ENCODE measurements at places on chromosomes 3 and 15.

- no peak for DNase-seq
Measured at GRCh38 chr3:69658514-69659140, 80.6 kb upstream of the MITF start.

GRCh38 chr15:89787944-89788343, 11.8 kb downstream of the MESP2 start:
- no peak for DNase-seq

- DNase-seq: no peak
Measured at GRCh38 chr3:107790612-107791011, 267.9 kb downstream of the BBX start.

DNA sequence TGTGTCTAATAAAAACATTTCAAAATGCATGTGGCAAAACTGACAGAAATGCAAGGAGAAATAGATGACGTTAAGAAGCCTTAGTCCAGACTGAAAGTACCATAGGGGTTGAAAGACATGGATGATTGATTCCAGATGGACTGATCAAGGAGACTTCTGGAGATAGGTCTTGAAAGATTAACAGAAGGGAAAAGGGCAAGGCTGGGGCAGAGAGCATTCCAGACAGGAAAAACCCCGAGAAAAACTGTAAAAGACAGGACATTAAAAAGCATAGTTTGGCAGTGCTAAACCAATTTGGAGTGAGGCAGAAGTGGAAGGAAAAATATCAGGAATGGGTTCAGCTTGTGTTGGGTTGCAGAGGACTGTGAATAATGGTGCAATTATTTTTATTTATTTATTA, 375.2 kb upstream of the SGO1 start:
- DNase-seq: no peak

- no peak for DNase-seq
Measured at GRCh38 chr3:54619531-54619930, 308.3 kb downstream of the LRTM1 start.

- DNase-seq: no peak
Measured at GRCh38 chr3:122365073-122365472, 18.0 kb downstream of the MIX23 start.

GRCh38 chr3:112020674-112021085, 13.9 kb upstream of the TMPRSS7 start:
- no peak for DNase-seq

- no peak for DNase-seq
Measured at GRCh38 chr3:182904164-182904563, 76.2 kb downstream of the DCUN1D1 start.

DNA sequence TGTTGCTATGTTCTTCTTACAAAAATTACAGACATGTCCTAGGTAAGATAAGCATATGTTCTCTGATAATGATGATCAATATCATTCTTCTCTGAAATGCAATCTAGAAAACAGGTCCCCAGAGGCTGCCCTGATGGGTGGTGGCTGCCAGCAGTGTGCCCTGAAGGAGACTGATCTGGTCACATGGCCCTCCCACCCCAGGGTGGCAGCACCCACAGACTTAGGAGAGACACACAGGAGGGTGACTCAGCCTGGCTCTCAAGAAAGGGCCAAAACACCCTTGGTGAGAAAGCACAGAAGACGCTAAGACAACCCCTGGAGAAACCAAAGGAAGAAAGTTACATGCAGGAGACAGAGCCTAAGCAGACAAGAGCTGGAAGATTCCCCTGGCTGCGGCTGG, 203.7 kb downstream of the TJP1 start:
- DNase-seq: no peak

GRCh38 chr15:39690881-39691634, 91.6 kb downstream of the FSIP1 start:
- no peak for DNase-seq

GRCh38 chr15:27249046-27249759, 278.2 kb downstream of the GABRG3 start:
- DNase-seq: no peak

DNA sequence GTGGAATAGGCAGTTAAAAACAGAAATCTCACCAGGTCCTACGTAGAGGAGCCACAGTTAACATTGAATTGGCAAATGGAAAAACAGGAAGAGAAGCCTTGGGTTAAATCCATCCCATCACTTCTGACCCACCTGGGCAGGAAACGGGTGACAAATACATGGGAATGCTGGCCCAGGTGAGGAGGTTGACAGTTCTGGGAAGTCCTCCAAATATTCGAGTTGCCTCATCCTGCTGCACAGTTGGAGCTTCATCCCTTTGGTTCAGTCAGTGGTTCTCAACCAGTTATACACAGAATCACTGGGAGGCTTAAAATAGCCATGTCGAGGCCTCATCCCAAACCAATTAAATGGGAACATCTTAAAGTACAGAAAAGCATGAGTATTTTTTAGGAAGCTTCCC, 5.3 kb downstream of the MYZAP start:
- no peak for DNase-seq

DNA sequence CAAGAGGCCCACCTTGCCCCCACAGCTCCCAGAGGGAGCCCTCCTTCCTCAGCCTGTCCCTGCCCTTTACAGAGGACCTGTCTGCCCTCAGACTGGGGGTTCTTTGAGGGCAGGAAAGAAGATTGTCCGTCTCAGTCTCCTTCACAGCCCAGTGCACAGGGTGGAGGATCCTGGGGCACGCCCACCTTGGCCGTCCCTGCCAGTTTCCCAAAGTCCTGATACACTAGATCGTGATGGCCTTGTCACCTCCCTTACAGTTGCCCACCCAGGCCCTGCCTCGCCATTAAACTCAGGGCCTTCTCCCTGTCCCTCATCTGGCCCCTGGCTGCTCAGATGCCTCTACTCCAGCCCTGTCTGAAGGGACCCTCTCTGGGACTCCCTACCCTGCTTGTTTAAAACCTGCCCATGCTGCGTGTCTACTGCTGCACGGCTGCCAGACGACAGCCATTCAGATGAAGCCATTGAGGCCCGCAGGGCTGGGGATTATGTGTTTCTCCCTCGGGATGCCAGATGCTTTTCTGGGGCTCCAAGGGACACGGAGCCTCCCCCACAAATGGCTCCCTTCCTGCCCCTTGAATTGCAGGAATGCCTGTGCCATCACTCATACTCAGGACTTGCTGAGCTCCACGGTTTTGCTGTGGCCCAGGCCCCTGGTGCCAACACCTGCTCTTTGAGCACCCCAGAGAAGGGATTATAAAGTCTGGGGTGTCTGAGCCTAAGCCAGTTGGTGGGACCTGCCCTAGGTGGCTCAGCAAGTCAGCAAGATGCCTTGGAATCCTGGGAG, 27.8 kb downstream of the ACSBG1 start:
- DNase-seq: no peak

- no peak for DNase-seq
Measured at GRCh38 chr3:51869304-51869703, 6.1 kb downstream of the IQCF5 start.

DNA sequence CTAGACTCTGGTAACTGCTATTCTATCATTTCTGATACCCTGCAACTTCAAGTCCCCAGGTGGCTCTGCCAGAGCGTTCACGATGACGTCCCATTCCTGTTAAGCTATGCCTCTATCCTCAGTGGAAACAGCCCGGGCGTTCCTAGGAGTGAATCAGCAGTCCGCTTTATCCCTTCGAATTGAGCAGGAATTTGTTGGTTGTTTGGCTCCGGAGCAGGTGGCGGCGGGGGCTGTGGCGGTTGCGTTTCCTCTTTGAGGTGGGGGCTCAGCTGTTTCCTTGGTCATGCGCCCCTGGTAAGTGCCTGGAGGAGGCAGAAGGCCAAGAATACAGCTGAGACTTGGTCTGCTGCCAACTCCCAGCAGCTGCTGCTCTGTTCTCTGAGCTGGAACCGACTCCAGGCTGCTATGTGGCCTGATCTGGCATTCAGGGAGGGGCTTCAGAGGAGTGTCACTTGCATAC, 25.2 kb downstream of the ARPP21 start:
- no peak for DNase-seq

GRCh38 chr15:66786222-66786621, 84.2 kb downstream of the SMAD6 start:
- no peak for DNase-seq

DNA sequence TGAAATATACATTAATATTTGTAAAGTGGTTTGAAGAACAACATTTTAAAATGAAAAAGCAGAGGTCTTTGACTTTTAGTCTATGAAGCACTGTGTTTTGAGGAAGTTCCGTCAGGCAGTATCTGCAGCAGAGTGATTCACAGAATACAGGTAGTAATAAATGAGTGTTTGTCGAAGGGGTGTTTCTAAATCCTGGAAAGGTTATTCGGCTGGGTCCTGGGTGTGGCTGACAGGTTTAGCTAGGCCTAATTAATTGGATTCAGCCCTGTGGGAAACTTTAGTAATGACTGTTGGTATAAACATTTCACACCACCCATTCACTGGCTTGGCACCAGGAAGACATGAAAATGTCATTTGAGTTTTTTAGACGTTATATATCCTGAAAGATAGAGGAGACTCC, 51.3 kb downstream of the TIPARP start:
- no peak for DNase-seq

DNA sequence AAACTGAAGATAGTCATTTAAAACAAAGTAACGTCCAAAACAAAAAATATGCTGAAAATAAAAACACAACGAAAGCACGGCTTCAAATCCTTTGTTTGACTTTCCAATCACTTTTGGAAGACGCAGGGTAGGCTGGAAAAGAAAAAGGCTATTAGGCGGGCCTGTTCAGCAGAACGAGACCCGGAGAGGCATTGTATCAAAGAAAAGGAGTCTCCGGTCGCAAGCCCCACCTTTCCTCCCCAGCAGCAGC, 691 bp downstream of the SENP7 start:
- peak; percentile 11 for DNase-seq

- no peak for DNase-seq
Measured at GRCh38 chr15:100614336-100614735, 11.9 kb downstream of the ASB7 start.

GRCh38 chr3:126580746-126581145, 22.0 kb upstream of the C3orf22 start:
- DNase-seq: no peak

- no peak for DNase-seq
Measured at GRCh38 chr3:180275176-180275575, 238.4 kb upstream of the PEX5L start.

- no peak for DNase-seq
Measured at GRCh38 chr15:35304389-35304788, 219.3 kb upstream of the NANOGP8 start.

DNA sequence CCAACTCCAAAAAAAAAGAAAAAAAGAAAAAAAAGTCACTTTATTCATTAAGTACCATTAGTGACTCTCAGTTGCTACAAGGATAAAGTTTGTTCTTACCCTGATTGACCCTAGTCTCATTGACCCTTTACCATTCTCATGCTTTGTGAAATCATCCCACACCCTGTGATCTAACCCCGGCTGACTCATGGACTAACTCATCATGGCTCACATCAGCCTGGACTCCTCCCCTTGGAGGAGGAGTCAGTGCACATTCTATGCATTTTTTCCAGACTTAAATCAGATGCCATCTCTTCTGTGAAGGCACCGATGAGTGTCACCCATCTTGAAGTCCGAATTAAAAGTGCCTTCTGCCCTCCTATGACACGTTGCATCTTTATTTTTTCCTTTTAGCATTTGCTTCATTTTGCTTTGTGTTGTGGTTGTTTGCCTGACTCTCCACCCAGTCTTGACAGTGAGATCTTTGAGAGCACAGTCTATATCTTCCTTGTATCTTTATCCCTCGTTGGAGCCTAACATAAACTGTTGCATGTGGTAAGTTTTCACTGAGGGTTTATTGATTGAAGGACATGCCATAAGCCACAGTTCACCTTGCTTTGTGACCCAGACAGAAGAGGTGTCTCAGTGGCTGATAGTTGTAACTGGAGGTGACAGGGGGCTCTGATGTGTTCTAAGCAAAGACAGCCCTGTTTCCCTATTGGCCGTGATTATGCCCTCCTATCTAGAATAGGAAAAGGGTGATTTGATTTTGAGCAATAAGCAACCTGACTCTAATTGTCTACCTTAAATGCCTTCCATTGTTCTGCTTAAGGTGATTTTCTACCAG, 72.1 kb downstream of the IL1RAP start:
- DNase-seq: peak; percentile 23

GRCh38 chr15:44414001-44414400, 13.4 kb upstream of the CTDSPL2 start:
- DNase-seq: no peak

- DNase-seq: no peak
Measured at GRCh38 chr15:64044300-64045100, 1.8 kb downstream of the DAPK2 start.

GRCh38 chr3:108209579-108209978, 12.6 kb downstream of the IFT57 start:
- no peak for DNase-seq

- no peak for DNase-seq
Measured at GRCh38 chr15:95684693-95685115, 645.8 kb upstream of the NR2F2 start.

DNA sequence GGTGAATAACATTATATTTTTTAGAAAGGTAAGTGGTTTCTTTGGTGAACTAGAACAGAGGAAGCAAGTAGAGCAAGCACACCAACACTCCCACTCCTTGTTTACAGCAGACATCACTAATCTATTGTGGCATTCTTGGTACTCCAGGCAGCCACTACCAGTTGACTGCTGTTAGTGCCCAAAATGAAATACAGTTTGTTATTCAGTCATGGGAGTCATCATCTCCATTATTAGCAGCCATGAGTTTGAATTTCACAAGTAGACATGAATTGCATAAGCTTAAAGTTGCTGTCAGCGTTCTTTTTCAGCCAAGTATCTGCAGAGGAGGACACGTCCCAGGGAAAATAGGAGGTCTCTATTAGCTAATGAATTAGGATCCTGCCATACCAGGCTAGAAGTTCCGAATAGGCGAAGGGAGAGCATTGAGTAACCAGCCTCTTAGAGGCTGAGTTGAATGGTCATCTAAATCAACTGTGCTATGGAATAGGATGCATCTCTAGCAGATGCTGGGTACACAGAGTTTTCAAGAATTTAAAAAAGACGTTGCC, 252.7 kb upstream of the ICE2 start:
- no peak for DNase-seq

DNA sequence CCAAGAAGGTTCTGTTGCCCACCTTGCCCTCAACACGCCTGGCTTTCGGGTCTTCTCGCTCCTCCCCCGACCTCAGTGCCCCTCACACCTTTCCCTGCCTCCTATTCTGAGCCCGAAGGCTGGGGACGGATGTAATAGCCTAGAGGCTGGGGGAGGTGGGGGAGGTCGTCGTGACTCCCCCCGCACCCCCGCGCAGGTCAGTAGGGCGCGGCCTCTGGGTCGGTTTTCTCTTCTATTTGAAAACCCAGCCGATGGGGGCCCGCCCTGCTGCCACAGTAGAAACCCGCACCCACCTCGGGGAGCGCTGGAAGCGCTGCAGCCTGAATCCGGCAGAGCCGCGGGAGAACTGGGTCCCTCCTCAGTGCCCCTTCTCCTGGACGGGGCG, 1.0 kb upstream of the RBPMS2 start:
- DNase-seq: no peak

- DNase-seq: no peak
Measured at GRCh38 chr3:141561426-141562034, 74.7 kb downstream of the RASA2 start.
